Osteoblast (primary cell): ENCODE measurements at places on chromosomes 5 and 9. TPM values are rescaled to one million over a fixed set of nuclear protein-coding genes. Genes with fewer than 3 reads are reported as not detected.

Gene ENTPD2
- total RNA-seq = not detected in 2 replicates

GRCh38 chr9:109893241-109893640, 113.2 kb downstream of the PALM2AKAP2 start:
- no peak for DNase-seq

DNA sequence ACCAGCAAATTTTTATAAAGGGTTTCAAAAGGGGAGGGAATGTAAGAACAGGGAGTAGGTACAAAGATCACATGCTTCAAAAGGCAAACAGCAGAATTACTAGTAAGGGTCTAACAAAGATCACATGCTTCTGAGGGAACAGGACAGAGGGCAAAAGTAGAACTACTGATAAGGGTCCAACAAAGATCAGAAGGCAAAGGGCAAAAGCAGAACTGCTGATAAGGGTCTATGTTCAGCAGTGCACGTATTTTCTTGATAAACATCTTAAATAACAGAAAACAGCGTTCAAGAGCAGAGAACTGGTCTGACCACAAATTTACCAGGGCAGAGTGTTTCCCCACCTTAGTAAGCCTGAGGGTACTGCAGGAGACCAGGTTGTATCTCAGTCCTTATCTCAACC, 469.5 kb upstream of the PIK3R1 start:
- no peak for DNase-seq

DNA sequence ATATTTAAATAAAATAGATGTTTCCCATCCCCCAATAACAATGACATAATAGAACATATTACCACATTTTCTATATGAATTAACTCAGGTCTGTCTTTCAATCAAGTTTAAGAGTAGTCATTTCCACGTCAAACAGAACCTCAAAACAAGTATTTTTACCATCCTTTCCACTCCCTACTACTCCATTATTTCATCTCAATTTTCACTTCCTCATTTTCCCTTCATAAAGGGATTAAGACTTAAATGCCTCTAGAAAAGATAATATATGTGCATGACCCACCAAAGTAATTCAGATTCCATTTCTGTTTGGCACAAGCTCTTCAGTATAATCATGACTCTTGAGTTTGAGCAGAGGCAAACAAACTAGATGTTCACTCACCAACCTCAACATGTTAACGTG, 40.4 kb downstream of the ELOVL7 start:
- DNase-seq = no peak

Gene SHOC1
- total RNA-seq = under 0.01 TPM in 2 replicates

- no peak for DNase-seq
Observed at GRCh38 chr5:132637241-132637640, 20.7 kb upstream of the IL13 start.

GRCh38 chr9:35813434-35814105, 1.3 kb downstream of the HINT2 start:
- DNase-seq = peak; percentile 83

GRCh38 chr5:961002-961710, 47.4 kb upstream of the NKD2 start:
- peak; percentile 34 for DNase-seq

- no peak for DNase-seq
Observed at GRCh38 chr9:13508086-13508485, 228.6 kb upstream of the MPDZ start.

GRCh38 chr5:147169399-147169798, 65.4 kb upstream of the STK32A start:
- no peak for DNase-seq

- no peak for DNase-seq
Observed at GRCh38 chr9:105416840-105417239, 31.0 kb upstream of the FSD1L start.

Gene RASGRF2
- total RNA-seq = under 0.01 and 0.29 TPM in 2 replicates

- no peak for DNase-seq
Observed at GRCh38 chr5:97832645-97833296, 649.7 kb upstream of the RIOK2 start.

DNA sequence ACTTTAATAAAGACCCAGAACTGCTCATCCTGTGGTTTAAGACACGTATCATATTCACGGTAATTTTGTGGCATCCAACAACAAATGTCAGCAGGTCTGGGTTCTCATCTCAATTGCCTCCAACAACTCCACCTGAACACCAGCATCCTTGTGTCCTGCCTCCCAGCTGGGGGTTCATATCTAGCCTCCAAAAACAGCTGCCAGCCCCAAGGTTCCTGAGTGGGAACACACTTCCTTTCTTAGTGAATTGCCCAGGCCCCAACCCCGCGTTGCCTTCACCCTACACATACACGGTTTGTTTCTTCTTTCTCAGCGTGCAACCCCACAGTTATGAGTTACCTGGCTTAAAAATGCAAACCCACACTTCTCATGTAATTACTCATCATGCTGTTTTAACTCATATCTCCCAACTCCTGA, 77.9 kb downstream of the SEMA4D start:
- no peak for DNase-seq

DNA sequence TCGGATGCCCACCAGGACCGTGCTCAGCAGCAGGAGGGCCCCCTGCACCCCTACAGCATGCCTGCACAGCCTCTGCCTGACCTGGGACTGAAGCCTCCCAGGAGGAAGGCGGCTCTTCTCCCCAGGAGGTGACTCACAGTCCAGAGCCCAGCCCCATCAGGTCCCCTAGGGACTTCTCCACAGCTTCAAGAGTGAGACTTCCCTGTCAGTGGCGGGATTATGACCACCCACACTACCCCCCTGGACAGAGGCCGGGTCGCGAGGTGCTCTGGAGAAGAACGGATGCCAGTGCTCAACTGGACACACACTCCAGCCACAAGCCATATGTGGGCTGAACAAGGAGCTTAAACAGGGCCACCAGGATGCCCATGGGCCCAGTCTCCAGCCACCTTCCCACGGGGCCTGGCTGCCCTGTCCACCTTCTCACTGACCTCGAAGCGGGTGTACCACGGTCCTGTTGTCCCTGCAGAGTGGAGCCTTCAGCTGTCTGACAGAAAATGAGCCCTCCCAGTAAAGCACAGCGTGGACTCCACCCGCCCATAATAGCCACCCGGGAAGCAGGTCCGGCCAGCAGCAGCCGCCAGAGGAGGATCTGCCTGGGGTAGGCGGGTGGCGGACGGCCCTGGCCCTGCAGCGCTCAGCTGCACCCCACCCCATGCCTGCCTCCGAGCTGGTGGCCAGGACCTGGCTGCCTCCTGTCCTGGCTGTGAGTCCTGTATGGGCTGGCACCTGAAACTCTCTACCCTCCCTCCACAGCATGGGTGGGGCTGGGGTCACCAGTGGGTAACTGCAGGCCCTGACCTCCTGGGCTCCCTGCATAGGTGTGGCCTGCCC, 54.7 kb downstream of the SEMA4D start:
- DNase-seq = peak; percentile 95

GRCh38 chr5:106545325-106545724, 1125.4 kb downstream of the EFNA5 start:
- DNase-seq = peak; percentile 1

- no peak for DNase-seq
Observed at GRCh38 chr9:89988458-89988857, 383.6 kb downstream of the GADD45G start.

GRCh38 chr9:131892162-131892707, 152.4 kb upstream of the RAPGEF1 start:
- no peak for DNase-seq

Gene PHYHD1
- 7.6 and 8.0 TPM in 2 replicates for total RNA-seq

Gene ANKRD18B
- total RNA-seq = 0.59 TPM in 1 of 2 replicates, not detected in the other

- DNase-seq = no peak
Observed at GRCh38 chr5:112532654-112533360, 113.7 kb upstream of the EPB41L4A start.

DNA sequence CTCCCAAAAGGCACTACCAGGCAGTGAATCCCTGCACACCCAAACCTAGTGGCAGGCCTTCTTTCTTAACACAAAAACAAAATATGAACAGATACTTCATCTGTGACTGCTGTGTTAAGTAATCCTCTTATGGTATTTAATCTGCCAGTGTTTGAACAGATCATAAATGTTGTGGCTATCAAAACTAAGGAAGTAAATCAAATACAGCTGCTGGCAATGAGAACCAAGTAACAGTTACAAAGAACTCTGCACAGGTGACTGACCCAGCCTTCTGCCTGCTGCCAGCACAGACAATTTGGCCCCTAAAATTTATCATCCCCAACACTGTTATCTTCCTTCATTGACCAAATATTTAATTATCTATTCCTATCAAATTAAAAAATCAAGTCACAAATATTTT, 78.0 kb downstream of the GNAQ start:
- no peak for DNase-seq

DNA sequence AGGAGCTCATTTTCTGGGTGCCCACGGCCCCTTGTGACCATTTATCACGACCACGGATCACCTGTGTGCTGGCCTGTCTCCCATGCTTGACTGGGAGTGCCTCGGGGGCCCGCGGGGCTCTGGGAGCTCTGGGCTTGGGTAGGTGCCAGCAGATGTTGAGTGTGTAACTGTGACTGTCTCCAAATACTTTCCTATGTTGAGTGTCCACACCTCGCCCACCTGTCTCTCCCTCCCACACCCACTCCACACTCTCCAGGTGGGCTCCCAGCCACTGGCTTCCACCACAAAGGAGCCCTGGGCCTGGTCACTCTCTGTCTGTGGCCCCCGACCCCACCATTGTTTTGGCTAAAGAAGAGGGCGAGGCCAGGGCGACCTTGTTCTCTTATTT, 196.4 kb downstream of the CDK5RAP2 start:
- peak; percentile 76 for DNase-seq

DNA sequence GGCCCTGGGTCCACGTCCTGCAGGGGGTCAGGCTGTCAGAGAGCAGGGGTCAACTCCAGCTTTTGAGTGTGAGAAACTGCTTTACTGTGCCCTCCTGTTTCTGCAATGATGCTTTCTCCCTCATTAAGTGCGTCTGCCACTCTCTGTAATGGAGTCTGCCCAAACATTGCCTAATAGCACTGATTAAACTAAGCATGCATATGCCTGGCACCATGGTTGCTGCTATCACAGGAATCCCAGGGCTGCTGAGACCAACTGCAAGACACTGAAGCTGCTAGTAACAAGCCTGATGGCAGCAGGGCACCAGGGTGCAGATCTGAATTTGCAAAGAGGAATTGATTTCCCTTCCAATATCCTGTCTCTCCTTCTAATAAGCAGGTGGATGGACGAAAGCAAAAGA, 125.3 kb downstream of the SLC24A2 start:
- no peak for DNase-seq

Gene DCP2
- total RNA-seq = 27.9 and 31.5 TPM in 2 replicates

- DNase-seq = no peak
Observed at GRCh38 chr5:14326035-14326903, 183.1 kb downstream of the TRIO start.

DNA sequence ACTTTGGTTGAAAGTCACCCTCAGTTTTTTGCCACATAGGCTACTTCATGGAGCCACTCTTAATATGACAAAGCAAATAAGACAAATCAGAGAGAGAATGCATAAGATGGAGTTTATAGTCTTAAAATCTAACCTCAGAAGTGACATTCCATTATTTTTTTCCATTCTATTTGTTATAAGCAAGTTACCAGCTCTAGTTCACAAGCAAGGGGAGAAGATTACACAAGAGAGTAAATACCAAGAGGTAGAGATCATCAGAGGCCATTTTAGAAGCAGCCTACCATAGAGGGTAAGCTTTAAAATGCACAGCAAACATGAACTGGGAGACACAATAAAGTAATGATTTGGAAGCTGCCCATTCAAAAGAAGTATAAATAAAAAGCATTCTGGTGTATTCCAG, 651.3 kb upstream of the MEF2C start:
- no peak for DNase-seq

- DNase-seq = peak; percentile 32
Observed at GRCh38 chr5:130549884-130550561, 615.0 kb downstream of the HINT1 start.

Gene GABRA6
- total RNA-seq = not detected in 2 replicates

- DNase-seq = peak; percentile 82
Observed at GRCh38 chr9:106878934-106879333, 16.0 kb downstream of the ZNF462 start.

- DNase-seq = no peak
Observed at GRCh38 chr5:163612358-163613149, 107.1 kb downstream of the MAT2B start.

GRCh38 chr9:104774831-104775573, 11.1 kb downstream of the NIPSNAP3B start:
- DNase-seq = no peak

Gene WWC1
- total RNA-seq = 0.88 and 1.4 TPM in 2 replicates

DNA sequence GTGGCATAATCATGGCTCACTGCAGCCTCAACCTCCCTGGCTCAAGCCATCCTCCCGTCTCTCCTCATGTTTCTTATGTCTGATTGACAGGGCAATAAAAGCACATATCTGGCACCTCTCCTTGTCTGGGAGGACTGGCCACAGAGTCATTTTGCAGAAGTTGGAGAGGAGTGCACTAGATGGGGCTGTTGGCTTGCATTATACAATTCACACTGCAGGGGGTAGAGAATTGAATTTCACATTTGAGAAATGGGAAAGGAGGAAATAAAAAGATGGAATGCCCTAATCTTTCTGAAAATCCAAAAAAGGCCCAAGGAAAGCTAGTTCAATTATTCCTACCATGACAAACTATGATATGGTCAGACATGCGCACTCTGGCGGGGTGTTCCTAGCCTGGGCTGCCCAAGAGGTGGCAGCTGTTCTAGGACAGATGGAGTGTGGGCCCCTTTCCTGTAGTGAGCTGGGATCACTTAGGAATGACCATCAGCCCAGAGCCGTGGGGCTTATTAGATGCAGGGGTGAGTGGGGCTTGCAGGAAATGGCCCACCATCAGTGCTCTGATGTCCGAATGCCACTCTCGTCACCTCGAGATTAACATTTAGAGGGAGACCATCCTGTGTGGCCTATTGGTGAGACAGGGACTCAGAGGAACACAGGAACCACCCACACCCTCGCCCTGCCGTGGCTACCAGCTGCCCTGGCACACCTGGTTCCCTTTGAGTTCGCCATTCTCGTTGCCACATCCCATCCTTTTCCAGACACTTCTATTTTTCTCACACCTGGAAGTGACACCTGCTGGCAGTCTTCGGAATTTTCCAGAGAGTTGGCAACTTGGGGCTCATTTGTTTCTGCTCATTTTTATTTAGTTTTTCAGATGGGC, 21.8 kb upstream of the ANKRD18A start:
- peak; percentile 69 for DNase-seq

- DNase-seq = no peak
Observed at GRCh38 chr5:88093765-88094164, 174.9 kb downstream of the TMEM161B start.

DNA sequence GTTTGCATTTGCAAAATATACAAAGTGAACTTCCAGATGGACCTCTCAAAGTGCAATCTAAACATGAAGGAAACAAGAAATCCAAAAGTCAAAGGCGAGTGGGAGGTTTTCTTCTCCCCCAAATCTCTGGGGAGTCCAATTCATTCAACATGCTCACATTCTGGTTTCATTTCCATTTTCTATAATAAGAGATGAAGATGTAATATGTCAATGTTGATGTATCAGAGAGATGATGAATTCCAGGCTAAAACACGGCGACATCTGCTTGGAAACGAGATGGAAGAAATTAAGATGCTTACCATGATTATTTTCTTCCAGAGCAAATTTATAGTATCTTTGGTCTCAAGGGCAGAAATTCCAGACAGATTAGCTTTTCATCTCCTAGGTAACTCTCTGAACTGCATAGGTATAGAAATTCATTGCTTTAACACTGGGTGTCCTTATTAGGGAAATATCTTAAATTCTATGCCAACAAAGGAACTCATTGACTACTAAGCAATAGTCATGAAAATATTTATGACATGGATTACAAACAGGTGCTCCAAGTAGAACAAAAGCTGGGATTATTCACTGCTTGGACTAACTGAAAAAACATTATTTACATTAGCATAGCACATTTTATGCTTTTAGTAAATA, 287.9 kb downstream of the SEC61B start:
- DNase-seq = no peak

GRCh38 chr9:107484117-107484723, 5.3 kb downstream of the KLF4 start:
- peak; percentile 81 for DNase-seq

Gene PAEP
- total RNA-seq = not detected in 2 replicates

Gene CTXN3
- total RNA-seq = not detected in 2 replicates
